ENCODE measurements at places on chromosomes 16 and 17.
A peak's percentile ranks its signal among the peaks of the same experiment; 100 is the strongest.

DNA sequence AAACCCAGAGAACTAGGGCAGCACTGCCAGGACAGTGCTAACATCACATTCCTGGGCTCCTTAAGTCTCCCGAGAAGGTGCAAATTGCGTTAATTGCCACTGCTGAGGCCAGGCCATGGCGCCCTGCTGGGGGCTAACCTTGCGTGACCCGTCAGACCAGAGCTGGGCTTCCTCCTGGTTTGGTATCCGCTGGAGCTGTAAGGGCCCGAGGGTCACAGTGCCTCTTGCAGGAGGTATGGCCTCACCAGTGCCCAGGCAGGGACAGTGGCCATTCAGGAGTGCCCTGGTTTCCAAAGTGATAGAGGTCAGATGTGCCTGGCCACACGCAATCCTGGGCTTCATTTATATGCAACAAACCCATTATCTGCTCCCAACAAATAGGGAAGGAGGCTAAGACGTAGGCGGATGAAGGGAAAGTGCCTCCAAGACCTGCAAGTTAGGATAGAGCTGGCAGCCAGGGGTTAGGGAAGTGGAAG, 17.7 kb upstream of the ADCY9 start:
- DNase-seq, result no peak

GRCh38 chr16:57003439-57004386, 14.4 kb downstream of the NLRC5 start:
- DNase-seq, result no peak

- DNase-seq, result no peak
Measured at GRCh38 chr16:87501117-87501516, 8.3 kb upstream of the ZCCHC14 start.

DNA sequence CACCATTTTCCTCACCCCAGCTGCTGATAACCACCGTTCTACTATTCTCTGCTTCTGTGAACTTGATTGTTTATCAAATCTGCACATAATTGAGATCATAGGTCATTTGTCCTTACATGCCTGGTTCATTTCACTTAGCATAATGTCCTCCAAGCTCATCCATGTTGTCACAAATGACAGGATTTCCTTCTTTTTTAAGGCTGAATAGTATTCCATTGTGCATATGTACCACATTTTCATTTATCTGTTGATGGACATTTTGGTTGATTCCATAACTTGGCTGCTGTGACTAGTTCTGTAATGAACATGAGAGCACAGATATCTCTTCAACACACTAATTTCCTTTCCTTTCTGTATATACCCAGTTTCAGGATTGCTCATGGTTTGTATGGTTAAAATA, 225.3 kb upstream of the TBX2 start:
- DNase-seq, result peak; percentile 20

DNA sequence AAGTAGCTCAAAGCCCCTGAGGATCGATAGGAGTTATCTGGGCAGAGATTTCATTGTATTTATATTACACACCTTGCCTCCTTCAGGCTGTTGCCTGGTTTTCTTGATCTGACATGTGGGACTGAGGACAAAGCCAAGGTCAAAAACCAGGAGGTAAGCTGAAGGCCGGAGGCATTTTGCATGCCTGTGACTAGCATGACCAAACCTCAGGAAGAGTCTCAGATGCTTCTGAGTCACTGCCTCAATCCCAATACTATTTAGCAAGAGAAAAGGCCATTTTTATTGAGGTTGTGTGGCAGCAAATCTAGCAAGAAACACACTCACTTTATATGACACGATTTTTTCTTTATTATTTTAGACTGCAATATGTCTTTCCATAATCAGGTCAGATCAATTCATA, 968.1 kb downstream of the CDH11 start:
- no peak for DNase-seq

- no peak for DNase-seq
Measured at GRCh38 chr17:1580979-1581676, 18.5 kb upstream of the PITPNA start.

DNA sequence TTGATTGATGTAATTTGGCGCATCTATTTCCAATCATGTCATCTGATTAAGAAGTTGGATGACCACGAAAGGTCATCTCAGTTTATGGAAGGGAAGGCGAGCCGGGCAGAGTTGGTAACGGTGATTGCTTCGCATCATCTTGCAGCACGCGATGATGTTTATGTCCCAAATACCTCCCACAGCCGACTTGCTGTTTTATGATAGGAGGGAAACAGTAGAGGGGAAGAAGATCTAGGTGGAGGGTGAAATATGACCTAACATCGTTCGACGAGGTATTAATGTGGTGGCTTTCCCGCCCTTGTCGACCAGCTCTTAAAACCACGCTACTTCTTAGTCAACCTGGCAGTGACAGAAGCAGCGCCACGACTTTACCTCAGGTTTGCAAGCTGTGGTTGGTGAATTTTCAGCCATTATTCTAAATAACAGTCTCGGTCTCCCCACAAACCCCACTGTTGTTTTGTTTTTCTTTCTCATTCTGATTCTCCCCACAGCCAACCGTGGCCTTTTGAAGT, 805 bp upstream of the TANC2 start:
- no peak for DNase-seq

GRCh38 chr17:2749058-2749783, at the start of gene CCDC92B:
Gene CCDC92B, minus strand, starts transcription at chr17:2749652. Its CDS starts 14,507 bp downstream, at chr17:2735145.
- DNase-seq, result no peak

GRCh38 chr17:67365738-67366192, 612 bp downstream of the PSMD12 start:
- no peak for DNase-seq

GRCh38 chr17:21164620-21165019, 37.9 kb downstream of the DHRS7B start:
- DNase-seq, result no peak

DNA sequence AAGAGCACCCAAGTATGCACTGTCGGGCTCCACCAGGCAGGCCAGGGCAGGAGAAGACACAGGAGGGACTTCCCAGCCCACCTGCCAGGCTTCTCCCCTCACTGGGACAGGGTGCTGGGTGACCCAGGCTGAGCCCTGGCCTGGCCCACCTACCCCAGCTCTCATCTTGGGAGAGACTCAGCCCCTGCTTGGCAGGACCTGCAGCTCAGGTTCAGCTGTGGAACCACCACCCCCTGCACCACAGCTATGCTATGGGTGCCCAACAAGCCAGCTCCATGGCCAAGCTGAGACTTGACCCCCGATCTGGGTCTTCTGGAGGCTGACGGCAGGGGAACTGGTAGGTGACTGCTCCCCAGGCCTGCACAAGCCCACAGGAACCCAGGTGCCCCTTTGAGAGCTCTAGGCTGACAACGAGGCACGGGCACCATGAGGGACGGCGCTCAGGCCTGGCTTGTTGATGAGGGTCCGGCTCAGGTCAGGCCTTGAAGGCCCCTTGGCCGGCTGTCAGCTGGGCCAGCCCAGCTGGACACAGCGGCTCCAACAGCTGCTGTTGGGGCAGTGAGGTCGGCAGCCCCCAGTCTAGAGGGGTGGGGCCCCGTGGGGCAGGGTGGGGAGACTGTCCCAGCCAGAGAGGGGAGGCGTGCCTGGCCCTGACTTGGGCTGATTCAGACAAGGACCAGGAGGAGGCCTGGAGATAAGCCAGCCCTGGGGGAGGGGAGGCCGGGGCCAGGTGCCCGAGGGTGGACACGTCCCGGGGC, 4.6 kb downstream of the RPUSD1 start:
- DNase-seq, result peak; percentile 7

DNA sequence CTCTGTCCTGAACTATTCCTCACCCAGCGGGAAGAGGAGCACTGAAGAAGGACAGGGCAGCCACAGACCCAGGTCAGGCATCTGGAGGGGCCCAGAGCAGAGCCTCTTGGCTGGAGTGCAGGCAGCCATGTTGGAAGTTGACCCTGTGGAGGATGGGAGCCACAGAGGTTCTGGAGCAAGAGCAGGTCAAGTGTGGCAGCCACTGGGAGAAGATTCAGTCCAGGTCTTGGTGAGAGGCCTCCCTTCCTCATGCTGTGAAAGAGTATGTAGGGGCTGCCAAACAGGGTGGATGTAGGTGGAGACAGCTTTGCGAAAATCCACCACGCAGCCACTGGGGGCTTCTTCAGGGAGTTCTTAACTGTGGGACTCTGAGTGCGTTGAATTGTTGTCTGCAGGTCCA, 590 bp upstream of the CD79B start:
- DNase-seq, result no peak

DNA sequence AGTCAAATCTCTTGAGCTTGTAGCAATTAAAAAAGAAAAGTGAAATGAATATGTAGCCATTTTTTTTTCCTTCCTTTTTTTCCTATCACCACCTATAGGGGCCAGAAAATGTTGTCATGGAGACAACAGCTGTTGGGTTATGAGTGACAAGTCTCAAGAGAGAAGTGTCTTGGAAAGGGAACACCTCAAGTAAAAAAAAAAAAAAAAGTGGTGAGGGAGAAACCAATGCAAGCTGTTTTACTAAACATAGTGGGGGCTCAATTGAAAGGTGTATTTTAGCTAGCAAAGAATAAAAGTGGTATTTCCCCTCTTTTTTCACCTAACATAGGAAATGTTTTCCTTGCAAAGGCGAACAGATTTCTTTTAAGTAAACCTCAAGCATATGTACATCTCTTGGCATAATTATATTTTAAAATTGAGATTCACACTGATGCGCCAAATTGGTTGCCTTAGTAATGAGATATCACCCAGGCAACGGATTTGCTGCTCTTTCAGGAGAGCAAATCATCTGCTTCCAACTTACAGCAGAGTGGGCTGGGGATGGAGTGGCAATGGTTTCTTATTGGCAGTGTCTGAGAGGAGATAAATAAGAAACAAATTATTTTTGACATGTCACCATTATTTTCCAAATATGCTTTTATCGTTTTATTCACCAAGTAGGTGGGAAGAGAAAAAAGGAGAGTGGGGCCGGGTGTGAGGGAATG, 183.6 kb downstream of the MYO1D start:
- DNase-seq, result no peak

- no peak for DNase-seq
Measured at GRCh38 chr17:81810476-81810875, 6.5 kb downstream of the GCGR start.

DNA sequence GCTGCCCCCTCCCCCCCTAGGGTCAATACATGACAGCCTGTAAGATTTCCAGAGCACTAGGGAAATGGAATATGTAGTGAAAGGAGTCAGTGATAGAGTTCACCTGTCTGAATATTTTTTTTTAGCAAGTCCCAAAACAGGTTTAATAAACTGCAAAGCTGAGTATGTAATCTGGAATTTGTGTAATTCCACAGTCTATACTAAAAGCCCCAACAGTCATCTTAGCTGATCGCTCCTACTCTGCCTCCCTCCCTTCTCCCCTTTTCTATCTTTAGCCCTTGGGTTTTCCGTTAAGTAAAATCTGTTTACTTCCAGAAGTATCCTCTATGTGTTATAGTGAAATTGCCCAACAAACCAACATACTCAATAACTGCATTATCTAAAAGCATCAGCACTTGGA, 3.5 kb downstream of the CDH13 start:
- DNase-seq, result no peak

DNA sequence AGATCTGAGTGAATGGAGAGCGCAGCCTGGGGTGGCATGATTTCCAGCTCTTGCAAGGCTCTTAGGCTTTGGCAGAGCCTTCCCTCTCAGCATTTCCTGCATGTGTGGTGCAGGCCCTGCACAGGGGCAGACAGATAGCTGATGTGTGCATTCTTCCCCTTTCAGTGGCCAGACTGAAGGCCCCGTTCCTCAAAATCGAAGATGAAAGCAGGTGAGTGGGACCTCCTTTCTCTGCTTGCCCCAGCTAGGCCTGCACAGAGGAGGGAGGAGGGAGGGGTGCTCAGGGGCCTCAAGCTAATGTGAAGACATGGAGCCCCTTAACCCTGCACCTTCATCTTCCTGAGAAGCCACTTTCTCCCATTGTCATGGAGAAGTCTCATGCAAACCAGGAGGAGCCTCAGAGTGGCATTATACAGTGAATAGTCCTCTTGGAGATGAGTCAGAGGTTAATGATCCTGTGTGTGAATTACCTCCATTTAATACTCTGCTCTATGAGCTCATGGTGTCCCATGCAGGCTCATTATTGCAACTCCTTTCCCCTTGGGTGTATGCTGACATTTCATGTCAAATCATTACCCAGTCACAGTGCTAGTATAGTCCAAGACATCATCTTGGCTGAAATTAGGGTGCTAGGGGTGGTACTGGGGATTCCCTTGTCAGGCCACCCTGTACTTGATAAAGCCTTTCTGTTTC, 20.4 kb upstream of the ADAM11 start:
- DNase-seq, result no peak

DNA sequence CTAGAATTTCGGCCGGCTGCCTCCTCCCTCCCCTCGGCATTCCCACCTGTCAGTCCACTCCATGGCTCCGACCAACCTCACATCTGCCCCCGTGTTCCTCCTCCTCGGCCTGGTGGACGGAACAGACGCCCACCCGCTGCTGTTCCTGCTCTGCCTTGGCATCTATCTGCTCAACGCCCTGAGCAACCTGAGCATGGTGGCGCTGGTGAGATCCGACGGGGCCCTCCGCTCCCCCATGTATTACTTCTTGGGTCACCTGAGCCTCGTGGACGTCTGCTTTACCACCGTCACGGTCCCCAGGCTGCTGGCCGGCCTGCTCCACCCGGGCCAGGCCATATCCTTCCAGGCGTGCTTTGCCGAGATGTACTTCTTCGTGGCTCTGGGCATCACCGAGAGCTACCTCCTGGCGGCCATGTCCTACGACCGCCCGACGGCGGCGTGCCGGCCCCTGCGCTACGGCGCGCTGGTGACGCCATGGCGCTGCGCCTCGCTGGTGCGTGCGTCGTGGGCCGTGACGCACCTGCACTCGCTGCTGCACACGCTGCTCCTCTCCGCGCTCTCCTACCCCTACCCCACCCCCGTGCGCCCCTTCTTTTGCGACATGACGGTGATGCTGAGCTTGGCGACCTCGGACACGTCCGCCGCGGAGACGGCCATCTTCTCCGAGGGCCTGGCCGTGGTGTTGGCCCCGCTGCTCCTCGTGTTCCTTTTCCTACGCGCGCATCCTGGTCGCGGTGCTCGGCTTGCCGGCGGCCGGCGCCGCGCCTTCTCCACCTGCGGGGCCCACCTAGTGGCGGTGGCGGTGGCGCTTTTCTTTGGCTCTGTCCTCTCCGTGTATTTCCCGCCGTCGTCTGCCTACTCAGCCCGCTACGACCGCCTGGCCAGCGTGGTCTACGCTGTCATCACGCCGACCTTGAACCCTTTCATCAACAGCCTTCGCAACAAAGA, at the start of gene OR3A2:
OR3A2 (minus strand) TSS at position 440 of the 948 bp plus-strand sequence.
- no peak for DNase-seq

DNA sequence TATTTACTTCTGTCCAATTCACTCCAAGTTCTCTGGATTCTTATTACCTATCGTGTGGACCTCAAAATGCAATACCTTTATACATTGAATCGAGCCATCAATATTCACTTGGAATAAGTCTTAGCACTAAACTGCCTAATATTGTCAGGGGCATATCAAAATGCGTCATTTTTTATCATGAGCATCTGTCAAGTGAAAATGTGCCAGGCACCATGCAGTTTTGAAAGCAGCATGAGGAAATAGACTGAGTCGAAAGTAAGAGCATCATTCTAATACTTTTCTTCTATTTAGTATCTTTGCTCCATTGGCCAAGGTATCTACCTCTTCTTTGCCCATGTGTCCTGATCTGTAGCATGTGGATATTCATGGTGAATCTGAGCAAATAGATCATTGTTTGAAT, 1193.4 kb downstream of the CDH11 start:
- no peak for DNase-seq
